Tibial nerve (tissue), 4 donors: ENCODE measurements at places on chromosomes 5 and 9. TPM values are rescaled to one million over a fixed set of nuclear protein-coding genes. Genes with fewer than 3 reads are reported as not detected.

DNA sequence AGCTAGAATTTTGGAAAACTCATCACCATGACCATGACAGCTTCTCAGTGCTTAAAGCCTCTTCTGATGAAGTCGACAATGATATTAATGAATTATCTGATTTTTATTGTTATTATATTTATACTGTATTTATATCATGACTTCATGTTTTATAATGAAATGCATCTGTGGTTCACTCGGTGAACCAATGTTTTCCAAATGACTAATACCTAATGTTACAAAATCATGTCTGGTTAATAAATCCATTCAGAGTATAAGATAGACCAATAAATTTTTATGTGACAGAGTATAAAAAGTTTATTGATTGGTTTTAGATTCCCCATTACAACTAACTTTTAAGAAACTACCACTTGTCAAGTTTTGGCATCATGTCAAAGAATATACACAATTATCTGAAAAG lies 416.5 kb downstream of the MLLT3 start:
- H3K27me3 ChIP-seq: no peaks in the 10 kb centered on the region
- no peak overlapping the region for H3K27ac ChIP-seq
- no peaks in the 10 kb centered on the region for H3K36me3 ChIP-seq

- no peaks in the 10 kb centered on the region for H3K36me3 ChIP-seq
- no peak overlapping the region for H3K4me3 ChIP-seq
- no peak for DNase-seq
- peaks cover 4% of the 10 kb centered on the region for H3K4me1 ChIP-seq
- H3K27me3 ChIP-seq: no peaks in the 10 kb centered on the region
Observed at GRCh38 chr5:143445776-143446175, 42.3 kb upstream of the NR3C1 start.

DNA sequence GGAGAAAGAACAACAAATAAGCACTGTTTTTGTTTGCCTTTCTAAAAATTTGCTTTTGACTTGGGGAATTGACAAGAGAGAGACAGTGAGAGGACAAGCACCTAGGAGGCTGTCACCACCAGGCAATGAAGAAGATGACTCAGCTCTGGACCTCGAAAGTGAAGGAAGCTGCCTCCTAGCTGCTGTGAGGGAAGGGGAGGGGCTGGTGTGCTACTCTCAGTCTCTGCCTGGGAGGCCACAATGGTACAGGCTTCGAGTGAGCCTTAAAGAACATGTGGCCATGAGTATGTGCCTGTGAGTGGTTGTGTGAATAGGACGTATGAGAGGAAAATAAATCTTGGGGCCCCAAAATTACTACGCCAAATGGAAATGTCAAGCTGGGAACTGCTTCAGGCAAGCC lies 7.1 kb upstream of the PLK2 start:
- H3K27me3 ChIP-seq: no peaks in the 10 kb centered on the region
- no peaks in the 10 kb centered on the region for H3K36me3 ChIP-seq
- H3K4me1 ChIP-seq: no peaks in the 10 kb centered on the region
- DNase-seq: no peak

DNA sequence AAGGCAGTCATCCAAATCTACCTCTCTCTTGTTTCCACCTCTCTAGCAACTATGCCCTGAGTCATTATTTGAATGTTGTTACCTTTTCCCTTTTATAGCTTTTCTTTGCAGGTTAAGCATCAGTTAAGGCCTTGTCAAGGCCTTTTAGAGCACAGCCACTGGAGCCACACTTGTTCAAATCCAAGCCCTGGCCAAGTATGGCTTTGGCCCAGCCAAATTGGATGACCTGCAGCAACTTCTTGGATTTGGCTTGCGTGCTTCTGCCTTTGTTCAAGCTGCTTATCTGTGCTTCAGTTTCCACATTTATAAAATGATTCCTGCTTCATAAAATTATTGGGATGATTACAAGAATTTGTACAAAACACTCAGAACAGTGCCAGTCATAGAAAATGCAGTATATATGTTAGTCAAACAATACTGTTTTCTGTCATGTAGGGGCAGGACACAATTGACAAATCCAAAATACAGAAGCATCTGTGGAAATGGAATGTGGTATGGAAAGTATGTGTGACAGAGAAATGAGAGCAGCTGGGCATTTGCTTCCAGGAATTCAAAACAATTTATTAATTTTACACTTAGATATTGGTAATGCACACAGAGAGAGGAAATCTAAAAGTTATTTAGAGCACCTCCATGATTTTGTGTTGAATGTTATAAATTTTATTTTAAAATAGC lies 17.9 kb upstream of the RLN1 start:
- H3K4me3 ChIP-seq: no peak overlapping the region
- H3K36me3 ChIP-seq: no peaks in the 10 kb centered on the region
- H3K27ac ChIP-seq: no peak overlapping the region
- H3K27me3 ChIP-seq: no peaks in the 10 kb centered on the region

DNA sequence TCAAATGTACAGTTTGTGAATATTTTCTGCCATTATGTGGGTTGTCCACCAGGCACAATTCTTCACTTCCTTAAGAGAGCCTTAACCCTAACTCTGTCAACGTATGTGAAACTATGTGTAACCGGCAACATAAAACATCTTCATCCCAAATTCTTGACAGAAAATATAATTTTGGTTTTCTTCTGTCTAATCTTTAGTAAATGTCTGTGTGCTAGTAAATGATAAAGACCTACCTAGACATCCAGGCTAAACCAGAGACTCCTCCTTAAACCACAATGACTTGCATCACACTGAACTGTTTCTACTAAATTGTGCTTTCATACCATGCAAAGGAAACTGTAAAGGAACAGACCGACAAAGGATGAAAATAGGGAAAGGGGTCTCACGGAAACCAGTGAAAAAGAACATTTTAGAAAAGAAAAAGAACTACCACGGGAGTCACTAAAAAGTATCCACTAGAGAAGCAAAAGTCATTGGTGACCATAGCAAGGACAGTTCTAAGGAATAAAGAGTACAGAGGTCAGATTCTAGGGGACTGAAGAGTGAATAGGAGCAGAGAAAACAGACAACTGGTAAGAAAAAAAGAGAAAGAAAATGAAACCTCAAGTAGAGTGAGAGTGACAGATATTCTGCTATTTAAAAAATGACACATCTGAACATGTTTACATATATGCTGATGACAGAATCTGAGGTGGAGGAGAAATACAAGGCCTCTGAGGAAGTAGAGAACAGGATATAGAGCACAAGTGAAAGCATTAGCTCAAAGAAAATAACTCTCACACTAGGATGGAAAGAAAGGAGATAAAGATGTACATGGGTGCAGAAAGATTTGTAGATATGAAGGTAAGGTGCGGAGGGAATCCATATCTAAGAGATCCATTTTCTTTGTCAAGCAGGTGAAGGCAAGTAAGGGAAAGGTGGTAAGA lies 49.4 kb downstream of the FNIP1 start:
- no peaks in the 10 kb centered on the region for H3K36me3 ChIP-seq
- no peak overlapping the region for H3K4me3 ChIP-seq
- no peaks in the 10 kb centered on the region for H3K4me1 ChIP-seq

- DNase-seq: no peak
- H3K27me3 ChIP-seq: no peaks in the 10 kb centered on the region
- no peak overlapping the region for H3K4me3 ChIP-seq
- no peak overlapping the region for H3K27ac ChIP-seq
Observed at GRCh38 chr9:122076117-122076516, 17.0 kb downstream of the TTLL11 start.

DNA sequence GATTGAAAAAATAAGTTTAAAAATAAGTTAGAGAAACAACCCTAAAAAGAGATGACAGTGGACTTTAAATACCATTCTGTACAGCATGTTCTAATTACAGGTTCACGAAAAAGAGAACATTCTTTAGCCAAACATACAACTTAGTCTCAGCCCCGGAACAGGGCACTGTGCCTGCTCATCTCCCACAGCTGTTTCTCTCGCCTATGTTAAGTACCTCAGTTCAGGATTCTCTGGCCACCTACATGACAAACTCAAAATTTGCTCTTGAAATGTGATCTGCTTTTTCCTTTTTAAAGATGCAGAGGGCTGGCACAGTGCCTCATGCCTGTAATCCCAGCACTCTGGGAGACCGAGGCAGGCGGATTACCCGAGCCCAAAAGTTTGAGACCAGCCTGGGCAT lies 52.3 kb downstream of the MYO10 start:
- no peak overlapping the region for H3K4me3 ChIP-seq
- no peak overlapping the region for H3K27ac ChIP-seq
- DNase-seq: no peak
- H3K4me1 ChIP-seq: no peaks in the 10 kb centered on the region
- H3K36me3 ChIP-seq: no peaks in the 10 kb centered on the region

- no peak overlapping the region for H3K4me3 ChIP-seq
- no peaks in the 10 kb centered on the region for H3K4me1 ChIP-seq
- H3K36me3 ChIP-seq: no peaks in the 10 kb centered on the region
- H3K27me3 ChIP-seq: no peaks in the 10 kb centered on the region
Observed at GRCh38 chr5:80926979-80927656, 33.0 kb upstream of the RASGRF2 start.

GRCh38 chr5:9363026-9363425 lies 182.8 kb downstream of the SEMA5A start:
- no peak overlapping the region for H3K4me3 ChIP-seq
- no peaks in the 10 kb centered on the region for H3K27me3 ChIP-seq
- no peaks in the 10 kb centered on the region for H3K36me3 ChIP-seq
- H3K27ac ChIP-seq: no peak overlapping the region
- DNase-seq: no peak

GRCh38 chr5:75601996-75602395 lies 9.3 kb upstream of the ANKDD1B start:
- no peaks in the 10 kb centered on the region for H3K27me3 ChIP-seq
- H3K4me3 ChIP-seq: no peak overlapping the region
- H3K4me1 ChIP-seq: no peaks in the 10 kb centered on the region
- no peak for DNase-seq
- no peak overlapping the region for H3K27ac ChIP-seq

DNA sequence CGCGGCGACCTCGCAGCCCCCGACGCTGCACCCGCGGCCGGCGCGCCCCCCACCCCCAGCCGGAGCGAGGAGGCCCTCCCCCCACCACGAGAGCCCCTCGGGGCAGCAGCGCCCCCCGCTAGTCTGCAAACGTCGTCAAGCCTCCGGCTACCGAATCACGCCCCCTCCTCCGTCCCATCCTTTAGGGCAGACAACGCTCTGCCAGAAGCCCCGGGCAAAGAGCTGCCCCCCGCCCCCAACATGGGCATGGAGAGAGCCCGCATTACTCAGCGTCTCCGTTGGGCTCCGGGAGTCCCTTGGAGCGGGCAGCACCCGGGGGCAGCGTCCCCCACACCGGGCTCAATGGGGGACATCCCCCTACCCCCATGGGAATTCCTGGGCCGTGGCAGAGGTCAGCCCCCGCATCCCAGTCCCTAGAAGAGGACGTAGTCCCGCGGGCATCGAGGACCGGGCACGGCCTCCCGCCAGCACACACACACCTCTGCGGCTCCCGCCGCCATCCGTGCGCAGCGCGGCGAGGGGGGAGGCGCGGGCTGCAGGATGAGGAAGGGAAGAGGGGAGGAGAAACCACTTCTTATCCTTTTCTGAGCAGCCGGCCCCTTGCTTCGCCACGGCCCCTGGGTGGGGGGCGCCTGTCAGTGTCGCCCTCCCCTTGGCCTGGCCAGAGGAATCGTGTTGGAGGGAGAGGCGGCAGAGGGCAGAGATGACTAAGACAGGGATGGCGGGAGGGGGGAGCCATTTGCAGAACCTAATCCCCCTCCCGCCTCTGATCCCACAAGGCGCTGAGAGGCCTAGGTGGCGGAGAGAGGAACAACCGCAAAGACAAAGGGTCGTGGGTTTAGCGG lies 750 bp downstream of the DNM1 start:
- no peaks in the 10 kb centered on the region for H3K36me3 ChIP-seq
- peak overlapping the region; percentile 45 for H3K4me3 ChIP-seq

DNA sequence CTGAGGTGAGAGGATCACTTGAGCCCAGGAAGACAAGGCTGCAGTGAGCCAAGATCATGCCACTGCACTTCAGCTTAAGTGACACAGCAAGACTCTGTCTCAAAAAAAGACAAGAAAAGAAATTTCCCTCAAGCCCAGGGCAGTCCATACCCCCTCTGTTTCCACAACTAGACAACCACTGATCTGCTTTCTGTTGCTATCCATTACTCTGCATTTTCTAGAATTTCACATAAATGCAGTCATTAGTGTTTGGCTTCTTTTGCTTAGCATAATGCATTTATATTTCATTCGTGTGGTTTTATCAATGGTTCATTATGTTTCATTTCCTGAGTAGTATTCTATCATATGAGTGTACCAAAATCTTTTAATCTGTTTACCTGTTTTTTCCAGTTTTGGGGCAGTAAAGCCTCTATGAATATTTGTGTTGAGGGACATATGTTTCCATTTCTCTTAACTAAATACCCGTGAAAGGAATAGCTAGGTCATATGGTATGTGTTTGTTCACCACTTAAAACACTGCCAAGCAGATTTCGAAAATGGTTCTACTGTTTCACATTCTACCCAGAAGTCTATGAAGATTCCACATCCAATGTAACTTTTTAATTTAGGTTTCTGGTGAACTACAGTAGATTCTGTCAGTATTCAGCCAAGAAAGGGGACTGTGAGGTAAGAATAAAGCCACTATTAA lies 271.8 kb downstream of the ZNF608 start:
- H3K27ac ChIP-seq: no peak overlapping the region
- no peaks in the 10 kb centered on the region for H3K4me1 ChIP-seq
- H3K27me3 ChIP-seq: no peaks in the 10 kb centered on the region

GRCh38 chr5:35478856-35479682 lies 138.6 kb upstream of the SPEF2 start:
- peak overlapping the region; percentile 32 for H3K27ac ChIP-seq
- no peak for DNase-seq
- no peaks in the 10 kb centered on the region for H3K27me3 ChIP-seq
- H3K36me3 ChIP-seq: no peaks in the 10 kb centered on the region
- peak overlapping the region; percentile 17 for H3K4me3 ChIP-seq

DNA sequence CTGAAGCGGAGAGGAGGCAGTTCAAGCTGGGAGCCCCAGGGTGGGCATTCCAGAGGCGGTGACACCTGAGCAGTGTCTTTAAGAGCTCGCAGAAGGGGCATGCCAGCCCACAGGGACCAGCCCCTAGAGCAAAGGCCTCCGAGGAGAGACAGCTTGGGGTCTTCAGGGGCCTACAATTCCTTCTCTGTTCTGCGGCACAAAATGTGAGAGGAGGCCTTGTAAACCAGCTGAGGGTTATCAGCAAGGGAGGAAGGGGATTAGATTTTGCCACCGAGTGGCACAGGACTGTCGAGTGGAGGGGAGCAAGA lies 505 bp upstream of the SIGMAR1 start:
- H3K4me1 ChIP-seq: peaks cover 47% of the 10 kb centered on the region
- H3K4me3 ChIP-seq: peak overlapping the region; percentile 64
- peak overlapping the region; percentile 91 for H3K27ac ChIP-seq
- peaks cover 14% of the 10 kb centered on the region for H3K36me3 ChIP-seq

GRCh38 chr5:152061095-152061494 lies 136.4 kb upstream of the GLRA1 start:
- H3K27ac ChIP-seq: no peak overlapping the region
- H3K36me3 ChIP-seq: no peaks in the 10 kb centered on the region
- H3K4me3 ChIP-seq: no peak overlapping the region
- no peaks in the 10 kb centered on the region for H3K27me3 ChIP-seq

- H3K4me1 ChIP-seq: no peaks in the 10 kb centered on the region
- no peaks in the 10 kb centered on the region for H3K27me3 ChIP-seq
- no peak overlapping the region for H3K27ac ChIP-seq
- no peaks in the 10 kb centered on the region for H3K36me3 ChIP-seq
- no peak for DNase-seq
- no peak overlapping the region for H3K4me3 ChIP-seq
Observed at GRCh38 chr5:25554077-25554476, 909.3 kb upstream of the CDH10 start.

The DBN1 gene
- total RNA-seq: 111 TPM

The PDLIM4 gene
- 55.3 TPM for total RNA-seq
